Spinal cord (tissue), 10 donors: ENCODE measurements at places on chromosomes 3 and 15. TPM values are rescaled to one million over a fixed set of nuclear protein-coding genes. Genes with fewer than 3 reads are reported as not detected.

The LCTL gene
- 0.10 TPM for total RNA-seq

- DNase-seq, result no peak
- H3K4me1 ChIP-seq, result peaks cover 4% of the 10 kb centered on the region
- no peak overlapping the region for H3K27ac ChIP-seq
- H3K4me3 ChIP-seq, result no peak overlapping the region
- H3K36me3 ChIP-seq, result no peaks in the 10 kb centered on the region
Observed at GRCh38 chr15:60411774-60412425, 14.1 kb upstream of the ANXA2 start.

GRCh38 chr3:16884084-16884747 lies 539 bp upstream of the PLCL2 start:
- H3K4me3 ChIP-seq, result peak overlapping the region; percentile 64
- H3K4me1 ChIP-seq, result peaks cover 16% of the 10 kb centered on the region
- no peaks in the 10 kb centered on the region for H3K27me3 ChIP-seq
- DNase-seq, result no peak
- peak overlapping the region; percentile 70 for H3K27ac ChIP-seq
- no peaks in the 10 kb centered on the region for H3K36me3 ChIP-seq

DNA sequence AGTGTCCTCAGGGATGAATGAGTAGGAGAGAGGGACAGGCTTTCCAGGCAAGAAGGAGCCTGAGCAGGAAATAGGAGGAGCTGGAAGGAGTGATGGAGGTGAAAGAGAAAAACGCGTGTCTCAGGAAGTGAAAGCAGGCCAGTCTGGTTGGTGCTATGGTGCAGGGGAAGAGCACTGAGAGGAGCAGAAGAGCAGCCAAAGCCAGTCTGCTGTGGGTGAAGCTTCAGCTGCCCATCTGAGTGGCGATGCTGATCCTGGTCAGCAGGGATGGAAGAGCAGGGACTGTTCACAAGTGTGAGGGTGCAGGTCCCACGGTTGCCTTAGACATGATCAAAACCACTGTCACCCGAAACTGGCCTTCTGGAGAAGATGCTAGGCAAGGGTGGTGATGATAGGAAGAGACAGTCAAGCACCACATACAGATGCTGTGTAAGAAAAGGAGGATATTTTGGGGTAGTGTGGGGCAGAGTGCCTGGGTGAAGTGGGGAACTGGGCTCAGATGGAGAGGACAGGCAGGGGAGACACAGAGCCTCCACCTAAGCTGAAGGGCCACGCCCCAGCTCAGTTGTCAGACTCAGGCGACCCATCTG lies 5.5 kb upstream of the KY start:
- no peaks in the 10 kb centered on the region for H3K36me3 ChIP-seq
- peaks cover 2% of the 10 kb centered on the region for H3K27me3 ChIP-seq
- H3K4me1 ChIP-seq, result peaks cover 7% of the 10 kb centered on the region

DNA sequence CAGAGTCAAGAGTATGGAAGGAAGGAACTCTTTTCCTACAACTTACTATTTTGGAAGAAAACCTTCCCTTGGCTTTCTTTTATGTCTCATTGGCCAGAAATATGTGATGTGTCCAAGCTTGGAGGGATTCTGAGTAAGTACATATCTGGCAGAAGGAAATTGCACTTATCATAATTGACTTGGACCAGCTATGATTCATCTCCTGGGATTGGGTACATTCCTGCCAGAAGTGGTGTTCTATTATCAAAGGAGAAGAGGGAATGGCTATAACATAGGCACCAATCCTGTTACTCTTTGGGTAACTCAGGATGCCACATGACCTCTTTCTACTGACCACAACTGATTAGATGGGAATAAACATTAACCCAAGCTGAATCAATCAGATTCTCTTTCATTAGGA lies 13.5 kb upstream of the DAZL start:
- H3K4me1 ChIP-seq, result no peaks in the 10 kb centered on the region
- H3K27me3 ChIP-seq, result no peaks in the 10 kb centered on the region
- no peak overlapping the region for H3K4me3 ChIP-seq
- H3K36me3 ChIP-seq, result no peaks in the 10 kb centered on the region

DNA sequence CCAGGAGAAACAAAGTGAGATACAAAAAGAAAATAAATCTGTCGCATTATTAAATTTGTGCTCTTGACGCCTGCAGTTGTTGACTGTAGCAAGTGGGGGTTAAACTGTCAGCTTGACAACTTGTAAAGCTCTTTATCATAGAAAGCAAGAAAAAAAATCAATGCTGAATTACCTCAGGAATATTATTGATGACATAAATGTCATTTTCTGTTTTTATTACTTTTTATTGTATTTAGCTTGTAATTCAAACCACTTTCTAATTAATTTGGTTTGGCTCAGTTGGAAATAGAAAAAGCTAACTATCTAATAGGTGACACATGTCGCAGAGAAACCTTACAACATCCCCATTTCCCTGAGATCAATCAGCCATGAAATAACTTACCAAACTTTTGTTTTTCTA lies 195.3 kb downstream of the CDIN1 start:
- no peak for DNase-seq
- H3K4me3 ChIP-seq, result no peak overlapping the region
- no peaks in the 10 kb centered on the region for H3K36me3 ChIP-seq
- no peak overlapping the region for H3K27ac ChIP-seq
- no peaks in the 10 kb centered on the region for H3K4me1 ChIP-seq

- peaks cover 24% of the 10 kb centered on the region for H3K4me1 ChIP-seq
- DNase-seq, result no peak
- H3K27me3 ChIP-seq, result no peaks in the 10 kb centered on the region
- H3K36me3 ChIP-seq, result peaks cover 24% of the 10 kb centered on the region
- H3K27ac ChIP-seq, result no peak overlapping the region
- no peak overlapping the region for H3K4me3 ChIP-seq
Observed at GRCh38 chr3:45544024-45544716, 50.4 kb upstream of the LIMD1 start.

DNA sequence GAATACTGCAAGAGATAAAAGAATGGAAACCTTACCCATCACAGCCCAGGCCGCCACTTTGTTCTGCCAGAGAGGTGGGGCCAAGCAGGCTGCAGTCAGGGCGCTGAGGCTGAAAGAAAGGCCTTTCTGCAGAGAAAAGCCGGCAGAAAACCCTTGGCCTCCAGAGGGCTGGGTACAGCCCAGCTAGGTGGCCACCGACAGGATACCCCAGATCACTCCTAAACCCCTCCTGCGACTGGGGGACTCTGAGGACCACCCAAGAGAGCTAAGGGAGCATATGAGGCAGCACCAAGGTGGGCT lies 69.3 kb downstream of the SMAD6 start:
- H3K27ac ChIP-seq, result peak overlapping the region; percentile 20
- H3K4me1 ChIP-seq, result peaks cover 56% of the 10 kb centered on the region
- H3K4me3 ChIP-seq, result no peak overlapping the region
- peaks cover 2% of the 10 kb centered on the region for H3K27me3 ChIP-seq
- no peak for DNase-seq

GRCh38 chr15:75054172-75054897 lies 30.9 kb downstream of the PPCDC start:
- peaks cover 17% of the 10 kb centered on the region for H3K4me1 ChIP-seq
- no peak for DNase-seq
- peaks cover 1% of the 10 kb centered on the region for H3K36me3 ChIP-seq

The LNP1 gene
- total RNA-seq, result 8.3 TPM

GRCh38 chr3:194061421-194062030 lies 74.4 kb upstream of the HES1 start:
- H3K27ac ChIP-seq, result no peak overlapping the region
- H3K36me3 ChIP-seq, result no peaks in the 10 kb centered on the region
- H3K4me1 ChIP-seq, result peaks cover 5% of the 10 kb centered on the region
- no peak for DNase-seq
- no peak overlapping the region for H3K4me3 ChIP-seq

DNA sequence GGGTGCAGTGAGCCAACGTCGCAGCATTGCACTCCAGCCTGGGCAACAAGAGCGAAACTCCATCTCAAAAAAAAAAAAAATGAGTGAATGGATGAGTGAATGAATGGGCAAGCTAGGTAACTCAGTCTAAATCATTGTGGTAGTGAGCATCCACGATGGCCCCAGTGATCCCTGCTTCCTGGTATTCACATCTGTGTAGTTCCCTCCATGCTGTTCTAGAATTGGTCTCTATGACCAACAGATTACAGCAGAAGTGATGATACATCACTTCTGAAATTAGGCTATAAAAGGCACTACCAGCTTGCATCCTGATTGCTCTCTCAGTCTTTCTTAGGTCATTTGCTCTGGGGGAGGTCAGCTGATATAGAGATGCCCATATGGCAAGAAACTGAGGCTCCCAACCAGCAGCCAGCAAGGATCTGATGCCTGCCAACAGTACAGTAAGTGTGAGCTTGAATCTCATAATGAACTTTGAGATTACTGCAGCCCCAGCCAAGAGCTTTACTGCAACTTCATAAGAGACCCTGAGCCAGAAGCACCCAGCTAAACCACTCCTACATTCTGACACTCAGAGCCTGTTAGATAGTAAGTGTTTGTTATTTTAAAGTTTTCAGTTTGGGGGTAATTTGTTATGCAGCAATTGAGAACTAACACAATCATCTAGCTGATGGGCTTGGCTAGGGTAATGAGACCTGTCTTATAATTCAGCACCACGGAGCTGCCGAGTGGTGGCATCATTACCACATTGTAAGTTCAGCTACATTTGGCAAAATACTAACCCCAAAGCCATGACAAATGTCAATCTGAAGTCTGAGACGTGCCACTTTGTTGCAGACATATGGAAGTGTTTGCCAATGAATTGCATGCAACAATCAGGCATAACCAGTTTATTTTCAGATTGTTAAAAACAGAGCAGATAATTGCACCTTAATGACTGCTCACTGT lies 53.0 kb downstream of the KLHL6 start:
- H3K27me3 ChIP-seq, result no peaks in the 10 kb centered on the region
- H3K27ac ChIP-seq, result no peak overlapping the region
- no peaks in the 10 kb centered on the region for H3K4me1 ChIP-seq
- no peak overlapping the region for H3K4me3 ChIP-seq
- no peaks in the 10 kb centered on the region for H3K36me3 ChIP-seq
- peak; percentile 57 for DNase-seq

DNA sequence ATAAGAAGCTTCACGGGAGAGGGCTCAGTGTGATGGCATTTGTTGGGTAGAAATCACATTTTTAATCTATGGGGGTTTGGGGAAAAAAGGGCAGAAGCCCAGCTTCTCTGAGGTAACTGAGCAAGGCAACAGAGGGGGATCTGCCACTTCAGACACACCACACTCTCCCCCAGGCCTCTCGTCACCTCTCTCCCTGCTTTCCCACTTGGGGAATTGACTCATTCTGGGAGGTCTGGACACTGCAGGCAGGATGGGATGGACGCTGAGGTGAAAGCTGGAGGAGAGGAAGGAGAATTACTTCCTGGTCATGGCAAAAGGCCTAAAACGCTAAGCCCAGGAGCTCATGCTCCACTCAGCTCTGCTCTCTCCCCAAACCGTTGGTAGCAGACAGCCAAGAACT lies 33.2 kb downstream of the MYO5C start:
- no peak for DNase-seq
- peaks cover 3% of the 10 kb centered on the region for H3K36me3 ChIP-seq
- H3K27me3 ChIP-seq, result no peaks in the 10 kb centered on the region
- peaks cover 22% of the 10 kb centered on the region for H3K4me1 ChIP-seq
- no peak overlapping the region for H3K4me3 ChIP-seq

GRCh38 chr15:77897896-77898406 lies 179.6 kb downstream of the TBC1D2B start:
- H3K36me3 ChIP-seq, result no peaks in the 10 kb centered on the region
- no peaks in the 10 kb centered on the region for H3K27me3 ChIP-seq
- H3K4me3 ChIP-seq, result no peak overlapping the region
- no peak overlapping the region for H3K27ac ChIP-seq
- DNase-seq, result no peak
- peaks cover 5% of the 10 kb centered on the region for H3K4me1 ChIP-seq

The XCR1 gene
- total RNA-seq, result not detected

The SETMAR gene
- 19.1 TPM for total RNA-seq

DNA sequence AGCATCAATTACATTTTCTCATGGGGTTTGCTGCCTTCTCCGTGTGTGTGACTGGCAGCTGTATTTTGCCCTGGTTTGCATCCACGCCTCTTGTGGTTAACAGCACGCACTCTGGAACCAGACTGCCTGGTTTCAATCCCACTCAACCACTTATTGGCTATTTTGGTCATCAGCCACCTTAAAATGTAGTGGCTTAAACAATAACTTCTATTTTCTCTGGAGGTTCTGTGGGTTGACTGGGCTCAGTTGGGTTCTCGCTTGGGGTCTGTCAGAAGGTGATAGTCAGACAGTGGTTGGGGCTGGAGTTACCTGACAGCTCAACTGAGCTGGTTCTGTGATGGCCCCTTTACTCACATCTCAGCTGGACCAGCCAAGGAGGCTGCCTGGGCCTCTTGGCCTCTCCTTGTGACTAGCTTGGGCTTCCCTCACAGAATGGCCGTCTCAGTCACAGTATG lies 36.8 kb downstream of the EHD4 start:
- no peak overlapping the region for H3K4me3 ChIP-seq
- H3K27ac ChIP-seq, result no peak overlapping the region
- no peak for DNase-seq
- H3K27me3 ChIP-seq, result no peaks in the 10 kb centered on the region

GRCh38 chr15:76150513-76150912 lies 90.7 kb downstream of the TMEM266 start:
- peaks cover 4% of the 10 kb centered on the region for H3K27me3 ChIP-seq
- DNase-seq, result no peak
- H3K4me1 ChIP-seq, result peaks cover 10% of the 10 kb centered on the region
- H3K4me3 ChIP-seq, result no peak overlapping the region

DNA sequence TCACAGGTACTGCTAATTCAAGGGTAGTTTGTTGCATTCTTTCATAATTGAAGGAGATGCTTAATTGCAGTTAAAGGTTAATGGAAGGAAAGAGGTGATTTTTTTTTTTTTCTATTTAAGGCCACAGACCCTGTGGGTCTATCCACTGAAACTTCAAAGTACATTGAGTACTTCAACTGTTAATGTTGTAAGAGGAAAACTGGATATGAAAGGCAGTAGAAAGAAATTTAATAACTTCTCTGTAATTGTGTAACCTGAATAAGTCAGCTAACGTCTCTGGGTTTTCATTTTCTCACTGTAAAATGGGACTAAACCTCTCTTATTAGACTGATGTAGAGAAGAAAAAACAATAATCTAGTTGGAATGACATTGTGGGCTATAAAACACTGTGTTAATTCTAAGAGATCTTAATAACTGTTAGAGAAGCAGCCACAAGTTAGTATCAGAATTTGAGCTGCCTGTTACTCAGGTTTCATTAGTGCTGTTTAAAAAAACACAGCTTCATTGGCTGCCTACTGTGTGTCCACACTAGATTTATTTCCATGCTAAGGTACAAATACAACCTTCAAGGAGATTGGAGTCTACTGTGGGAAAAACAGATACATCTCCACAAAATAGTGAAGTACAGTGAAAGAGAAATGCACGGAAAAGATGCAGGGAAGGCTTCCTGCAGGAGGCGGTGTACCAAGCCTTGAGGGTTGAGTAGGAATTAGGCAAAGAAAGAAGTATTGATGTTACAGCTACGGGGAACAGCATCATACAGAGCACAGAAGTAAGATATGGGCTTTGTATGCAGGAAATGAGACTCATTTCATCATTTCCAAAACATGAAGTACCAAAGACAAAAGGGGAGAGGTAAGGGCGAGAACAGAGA lies 483.6 kb downstream of the TAFA4 start:
- no peak for DNase-seq
- no peaks in the 10 kb centered on the region for H3K36me3 ChIP-seq
